Retina (tissue), 1 donor: ENCODE measurements at places on chromosomes 11 and 22.

- no peak for DNase-seq
These were observed 13.7 kb downstream of the NLRP14 start for GRCh38 chr11:7034019-7034418.

- DNase-seq = no peak
These were observed 40.4 kb downstream of the ARFGAP2 start for GRCh38 chr11:47136327-47136726.

- DNase-seq = no peak
These were observed 155.5 kb downstream of the SPON1 start for GRCh38 chr11:14118072-14118471.

GRCh38 chr11:66912911-66913310 is 45.3 kb downstream of the PC start:
- DNase-seq = peak; percentile 64
